Activated T-cell treated with anti-CD3 and anti-CD28 coated beads, Interleukin-2, amount 50 U/mL, for 72 hours (primary cell): ENCODE measurements at places on chromosomes 3 and 15. TPM values are rescaled to one million over a fixed set of nuclear protein-coding genes. Genes with fewer than 3 reads are reported as not detected.

DNA sequence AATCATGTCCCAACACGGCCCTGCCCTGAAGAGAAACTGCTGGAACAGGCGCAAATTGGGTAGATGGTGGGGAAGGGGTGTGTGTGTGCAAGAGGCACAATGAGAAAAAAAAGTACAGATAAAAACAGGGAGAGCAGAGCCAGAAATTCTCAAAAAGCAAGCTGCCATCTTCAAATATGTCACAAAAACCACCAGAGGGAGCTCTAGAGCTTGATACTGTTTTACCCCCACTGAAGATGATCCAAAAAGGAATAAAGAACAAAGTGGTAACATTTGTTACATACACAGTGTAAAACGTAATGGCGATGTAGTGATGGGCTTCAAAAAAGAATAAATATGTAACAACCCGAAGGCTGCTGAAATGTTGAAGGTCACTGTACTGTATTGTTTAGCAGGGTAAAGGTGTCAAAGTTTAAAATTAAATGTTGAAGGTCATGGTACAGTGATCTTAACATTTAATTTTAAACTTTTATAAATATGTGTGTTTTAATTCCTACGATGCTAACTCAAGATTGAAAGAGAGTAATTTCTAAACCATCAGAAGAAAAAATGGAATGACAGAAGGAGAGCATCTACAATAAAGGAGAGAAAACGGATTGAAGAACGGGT lies 6.0 kb downstream of the SNRPA1 start:
- H3K27ac ChIP-seq = peak overlapping the region; percentile 45
- no peak for DNase-seq
- no peaks in the 10 kb centered on the region for H3K27me3 ChIP-seq
- H3K4me3 ChIP-seq = no peak overlapping the region
- H3K36me3 ChIP-seq = peaks cover 37% of the 10 kb centered on the region
- H3K4me1 ChIP-seq = peaks cover 65% of the 10 kb centered on the region

GRCh38 chr15:62941699-62942098 lies 100.8 kb upstream of the TPM1 start:
- H3K4me1 ChIP-seq = peaks cover 22% of the 10 kb centered on the region
- no peak overlapping the region for H3K4me3 ChIP-seq
- H3K27me3 ChIP-seq = peaks cover 50% of the 10 kb centered on the region
- DNase-seq = no peak
- H3K36me3 ChIP-seq = no peaks in the 10 kb centered on the region
- no peak overlapping the region for H3K27ac ChIP-seq

- no peak for DNase-seq
- no peaks in the 10 kb centered on the region for H3K36me3 ChIP-seq
- H3K4me1 ChIP-seq = peaks cover 20% of the 10 kb centered on the region
- peak overlapping the region; percentile 52 for H3K4me3 ChIP-seq
- no peaks in the 10 kb centered on the region for H3K27me3 ChIP-seq
Measured at GRCh38 chr3:196232154-196232881, 16.0 kb downstream of the SLC51A start.

DNA sequence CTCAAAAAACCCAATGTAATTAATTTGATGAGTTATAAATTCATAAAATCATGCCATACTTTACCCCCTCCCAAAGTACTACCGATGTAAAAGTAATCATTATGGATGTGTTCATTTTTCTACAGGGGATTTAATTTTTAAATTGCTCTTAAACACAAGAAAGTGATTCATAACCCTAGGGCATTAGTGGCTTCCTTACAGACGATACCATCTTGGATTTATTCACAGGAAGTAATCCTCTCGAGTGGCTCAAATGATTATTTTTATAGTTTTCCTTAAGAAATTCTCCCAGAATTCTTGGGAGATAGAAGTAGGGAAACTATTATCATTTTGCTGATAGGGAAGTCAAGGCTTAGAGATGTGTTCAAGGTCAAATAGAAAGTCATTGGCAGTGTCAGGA lies 80.9 kb downstream of the PEX5L start:
- H3K4me1 ChIP-seq = no peaks in the 10 kb centered on the region
- DNase-seq = no peak
- H3K27ac ChIP-seq = no peak overlapping the region

The ZMAT3 gene
- 27.2 TPM for total RNA-seq

DNA sequence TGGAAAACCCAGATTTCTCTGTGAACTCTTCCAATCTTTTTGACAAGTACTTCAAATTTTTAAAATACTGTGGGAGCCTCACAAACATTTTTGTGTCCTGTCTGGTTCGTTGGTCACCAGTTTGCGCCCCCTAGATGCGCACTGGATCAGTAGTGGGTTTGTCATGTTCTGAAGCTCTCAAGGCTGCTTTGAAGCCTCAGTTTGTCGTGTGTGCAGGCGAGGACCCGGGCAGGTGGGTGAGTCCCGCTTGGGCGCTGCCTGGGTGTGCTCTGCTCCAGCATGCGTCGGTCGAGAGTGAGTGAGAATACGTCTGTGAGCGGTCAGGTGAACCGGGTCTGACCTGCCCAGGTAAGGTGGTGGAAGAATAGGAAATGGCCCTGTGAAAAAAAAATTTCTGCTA lies 17.3 kb upstream of the AEN start:
- H3K36me3 ChIP-seq = no peaks in the 10 kb centered on the region
- no peak overlapping the region for H3K4me3 ChIP-seq
- no peak for DNase-seq
- H3K27ac ChIP-seq = no peak overlapping the region

DNA sequence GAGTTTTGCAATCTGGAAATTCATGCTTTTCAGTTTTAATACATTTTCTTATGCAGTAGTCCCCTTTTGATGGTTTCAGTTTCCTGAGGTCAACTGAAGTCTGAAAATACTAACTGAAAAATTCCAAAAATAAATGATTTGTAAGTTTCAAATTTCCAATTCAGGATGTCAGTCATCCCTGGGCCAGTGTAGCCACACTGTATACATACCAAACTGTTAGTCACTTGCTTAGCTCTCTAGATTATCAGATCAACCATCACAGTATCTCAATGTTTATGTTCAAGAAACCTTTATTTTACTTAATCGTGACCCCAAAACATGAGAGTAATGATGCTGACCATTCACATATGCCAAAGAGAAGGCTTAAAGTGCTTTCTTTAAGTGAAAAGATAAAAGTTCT lies 715.5 kb downstream of the GBE1 start:
- DNase-seq = no peak
- H3K4me3 ChIP-seq = no peak overlapping the region
- H3K4me1 ChIP-seq = no peaks in the 10 kb centered on the region
- H3K27me3 ChIP-seq = no peaks in the 10 kb centered on the region
- H3K27ac ChIP-seq = no peak overlapping the region
- H3K36me3 ChIP-seq = no peaks in the 10 kb centered on the region

GRCh38 chr3:122415104-122415744 lies 638 bp downstream of the WDR5B start:
- H3K27ac ChIP-seq = peak overlapping the region; percentile 100
- H3K4me1 ChIP-seq = peaks cover 55% of the 10 kb centered on the region
- no peaks in the 10 kb centered on the region for H3K27me3 ChIP-seq
- H3K4me3 ChIP-seq = peak overlapping the region; percentile 95

DNA sequence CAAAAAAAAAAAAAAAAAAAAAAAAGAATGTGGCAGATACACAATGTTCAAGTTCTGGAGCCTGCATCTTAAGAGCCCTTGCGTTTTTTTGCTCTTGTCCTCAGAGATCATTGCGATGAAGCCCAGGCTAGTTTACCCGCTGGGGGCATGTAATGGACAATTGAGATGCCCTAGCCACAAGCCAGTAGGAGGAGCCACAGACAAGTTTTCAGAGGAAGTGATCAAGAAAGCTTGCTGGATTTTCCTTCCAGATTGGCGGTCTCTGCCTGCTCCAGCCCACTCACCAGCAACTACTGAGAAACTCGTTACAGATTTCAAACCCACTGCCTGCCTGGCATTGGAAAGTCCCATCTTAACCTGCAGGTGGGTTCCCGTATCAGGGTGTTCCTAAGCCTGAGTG lies 192.1 kb upstream of the EOMES start:
- peaks cover 5% of the 10 kb centered on the region for H3K4me1 ChIP-seq
- H3K4me3 ChIP-seq = no peak overlapping the region
- H3K36me3 ChIP-seq = no peaks in the 10 kb centered on the region
- H3K27ac ChIP-seq = no peak overlapping the region

GRCh38 chr3:153957421-153957820 lies 163.8 kb upstream of the ARHGEF26 start:
- H3K4me1 ChIP-seq = no peaks in the 10 kb centered on the region
- peaks cover 20% of the 10 kb centered on the region for H3K27me3 ChIP-seq
- no peak overlapping the region for H3K4me3 ChIP-seq
- DNase-seq = no peak

GRCh38 chr3:188432802-188433520 lies 279.0 kb downstream of the LPP start:
- no peak for DNase-seq
- peaks cover 30% of the 10 kb centered on the region for H3K4me1 ChIP-seq
- peak overlapping the region; percentile 35 for H3K4me3 ChIP-seq
- peaks cover 5% of the 10 kb centered on the region for H3K36me3 ChIP-seq
